ENCODE measurements at places on chromosomes 16 and 17. TPM values are rescaled to one million over a fixed set of nuclear protein-coding genes. Genes with fewer than 3 reads are reported as not detected.

GRCh38 chr17:82076785-82077591 is 11.4 kb upstream of the DUS1L start:
- no peak for DNase-seq

GRCh38 chr17:71335212-71335611 is 785.6 kb upstream of the SOX9 start:
- no peak for DNase-seq

GRCh38 chr17:61444831-61445230 is 7.4 kb upstream of the TBX4 start:
- DNase-seq, result peak; percentile 54

GRCh38 chr17:18156171-18156975 is 27.3 kb upstream of the ALKBH5 start:
- no peak for DNase-seq

GRCh38 chr17:10415161-10415560 is 6.6 kb downstream of the MYH8 start:
- no peak for DNase-seq

GRCh38 chr17:787641-788221 is 5.6 kb downstream of the MRM3 start:
- DNase-seq, result no peak

DNA sequence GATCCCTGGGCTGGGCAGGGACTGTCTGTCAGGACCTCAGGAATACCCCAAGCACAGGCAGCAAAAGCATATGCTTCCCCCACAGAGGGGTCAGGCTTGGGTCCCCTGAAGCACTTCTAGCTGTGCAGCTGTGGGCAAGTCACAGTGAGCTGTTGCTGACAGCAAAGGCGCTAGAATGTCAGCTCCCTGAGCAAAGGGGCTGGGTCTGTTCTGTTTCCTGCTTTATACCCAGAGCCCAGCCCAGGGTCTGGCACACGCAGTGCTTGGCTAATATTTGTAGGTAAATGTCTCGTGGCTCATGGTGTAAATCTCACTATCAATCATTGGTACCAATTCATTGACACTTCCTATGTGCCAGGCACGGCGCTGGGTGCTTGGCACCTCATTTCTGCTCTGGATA is 16.6 kb upstream of the MPRIP start:
- DNase-seq, result no peak

GRCh38 chr17:58691701-58692238 is at the start of gene TEX14:
Gene TEX14 (minus strand): TSS chr17:58692045. CDS start chr17:58652001, 40,044 bp downstream.
- no peak for DNase-seq

DNA sequence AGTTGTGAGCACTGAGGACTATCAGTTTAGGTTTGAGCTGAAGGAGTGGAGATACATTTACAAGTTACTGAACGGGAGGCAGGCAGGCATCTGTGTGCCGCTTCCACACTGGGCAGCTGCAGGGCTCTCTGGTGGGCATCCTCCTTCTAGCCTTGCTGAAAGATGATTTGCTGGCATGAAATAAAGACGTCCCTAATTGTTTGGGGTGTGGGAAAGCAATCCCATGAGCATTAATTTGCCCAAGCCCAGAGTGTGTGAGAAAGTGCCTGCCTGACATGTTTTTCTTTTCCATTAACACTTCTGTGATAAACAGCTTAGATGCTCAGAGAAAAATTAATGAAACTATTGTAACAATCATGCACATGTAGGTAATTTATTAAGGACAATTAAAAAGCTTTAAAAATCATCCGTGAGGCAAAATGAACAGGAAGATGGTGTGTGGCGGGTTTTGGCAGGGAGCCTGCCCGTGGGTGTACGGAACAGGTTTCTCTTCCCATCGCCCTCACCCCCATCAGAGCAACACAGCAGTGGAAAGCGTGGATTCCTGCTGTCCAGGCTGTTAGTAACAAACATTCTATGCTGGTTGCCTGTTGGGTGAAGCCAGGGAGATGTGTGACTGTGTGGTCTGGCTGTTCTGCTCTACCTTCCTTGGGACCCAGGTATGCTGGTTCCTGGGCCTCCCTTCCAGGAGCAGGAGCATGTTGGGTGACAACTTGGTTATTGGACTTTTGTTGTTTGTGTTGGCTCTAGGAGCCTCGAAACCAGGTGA is 191.9 kb downstream of the MSI2 start:
- DNase-seq, result peak; percentile 54

DNA sequence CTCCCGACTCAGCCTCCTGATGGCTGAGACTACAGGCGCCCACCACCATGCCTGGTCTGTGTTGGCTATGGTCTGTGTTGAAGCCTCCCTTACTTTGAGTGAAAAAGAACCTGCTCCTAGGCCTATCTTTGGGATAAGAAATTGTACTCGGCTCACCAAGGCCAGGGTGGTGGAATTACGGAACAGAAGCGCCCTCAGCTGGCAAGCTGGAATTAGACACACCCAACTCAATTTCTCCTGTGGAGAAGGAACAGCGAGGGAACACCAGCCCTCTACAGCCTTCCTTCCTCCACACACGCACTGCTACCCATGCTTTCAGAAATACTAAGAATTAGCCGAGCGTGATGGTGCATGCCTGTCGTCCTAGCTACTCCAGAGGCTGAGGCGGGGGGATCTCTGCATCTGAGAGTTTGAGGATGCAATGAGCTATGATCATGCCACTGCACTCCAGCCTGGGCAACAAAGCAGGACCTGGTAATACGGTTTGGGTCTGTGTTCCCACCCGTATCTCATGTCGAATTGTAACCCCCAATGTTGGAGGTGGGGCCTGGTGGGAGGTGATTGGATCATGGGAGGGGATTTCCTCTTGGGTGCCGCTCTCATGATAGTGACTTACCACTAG is 40.1 kb upstream of the RBBP6 start:
- DNase-seq, result no peak

DNA sequence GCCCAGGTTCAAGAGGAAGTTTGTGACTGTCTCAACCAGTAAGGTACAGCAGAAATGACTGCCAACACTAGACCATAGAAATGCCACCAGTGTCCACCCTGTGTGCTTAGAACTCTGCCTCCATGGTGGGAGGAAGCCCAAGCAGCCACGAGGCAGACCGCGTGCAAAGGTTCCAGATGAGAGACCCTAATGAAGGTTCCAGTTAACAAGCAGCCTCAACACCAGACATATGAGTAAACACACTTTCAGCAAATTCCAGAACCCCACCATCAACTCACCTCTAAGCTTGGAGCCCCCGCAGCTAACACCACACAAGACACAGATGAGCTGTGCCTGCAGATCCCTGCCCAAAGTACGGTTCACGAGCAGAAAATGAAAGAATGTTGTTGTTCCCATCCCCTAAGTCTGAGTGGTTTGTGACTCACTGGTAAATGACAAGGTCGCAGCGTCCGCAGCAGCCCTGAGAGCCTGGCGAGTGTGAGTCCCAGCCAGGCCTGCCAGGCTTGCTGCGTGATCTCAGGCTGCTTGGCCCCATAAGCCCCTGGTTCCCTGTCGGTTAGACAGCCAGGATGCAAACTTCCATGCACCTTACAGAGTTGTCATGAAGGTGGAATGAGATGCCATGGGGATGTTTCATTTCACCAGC is 193.7 kb downstream of the C16orf95 start:
- DNase-seq, result peak; percentile 76

- DNase-seq, result no peak
Observed at GRCh38 chr16:55470533-55471371, 8.2 kb upstream of the MMP2 start.

GRCh38 chr17:78374631-78375274 is 3.7 kb upstream of the PGS1 start:
- peak; percentile 89 for DNase-seq

DNA sequence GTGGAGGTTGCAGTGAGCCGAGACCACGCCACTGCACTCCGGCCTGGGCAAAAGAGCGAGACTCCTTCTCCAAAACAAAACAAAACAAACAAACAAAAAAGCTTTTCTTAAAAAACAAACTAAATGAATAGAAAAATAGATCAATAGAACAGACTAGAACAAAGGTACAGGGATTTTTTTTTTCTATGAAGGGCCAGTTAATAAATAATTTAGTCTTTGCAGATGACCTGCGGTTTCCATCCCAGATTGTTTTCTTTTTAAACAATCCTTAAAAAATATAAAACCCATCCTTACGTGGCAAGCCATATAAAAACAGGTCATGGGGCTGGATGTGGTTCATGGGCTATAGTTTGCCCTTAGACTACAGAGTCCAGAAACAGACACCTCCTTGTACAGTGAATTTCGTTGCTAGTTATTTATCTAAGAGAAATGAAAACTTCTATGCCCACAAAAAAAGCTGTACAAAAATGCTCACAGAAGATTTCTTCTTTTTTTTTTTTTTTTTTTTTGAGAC is 45.4 kb downstream of the CREBBP start:
- no peak for DNase-seq

DNA sequence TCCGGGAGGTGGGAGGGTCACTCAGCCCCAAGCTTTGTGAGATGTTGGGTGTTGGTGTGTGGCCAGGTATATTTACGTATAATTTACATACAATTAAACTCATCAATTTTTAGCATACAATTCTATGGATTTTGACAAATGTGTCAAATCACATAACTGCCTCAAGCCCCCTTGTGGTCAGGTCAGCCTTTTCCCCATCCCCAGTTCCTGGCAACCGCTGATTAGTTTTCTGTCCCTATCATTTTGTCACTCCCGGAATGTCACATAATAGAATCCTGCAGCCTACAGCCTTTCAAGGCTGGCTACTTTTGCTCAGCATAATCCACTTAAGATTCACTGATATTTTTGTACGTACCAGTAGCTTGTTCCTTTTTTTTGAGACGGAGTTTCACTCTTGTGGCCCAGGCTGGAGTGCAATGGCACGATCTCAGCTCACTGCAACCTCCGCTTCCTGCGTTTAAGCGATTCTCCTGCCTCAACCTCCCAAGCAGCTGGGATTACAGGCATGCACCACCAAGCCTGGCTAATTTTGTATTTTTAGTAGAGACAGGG is 19.3 kb upstream of the RAI1 start:
- DNase-seq, result no peak

DNA sequence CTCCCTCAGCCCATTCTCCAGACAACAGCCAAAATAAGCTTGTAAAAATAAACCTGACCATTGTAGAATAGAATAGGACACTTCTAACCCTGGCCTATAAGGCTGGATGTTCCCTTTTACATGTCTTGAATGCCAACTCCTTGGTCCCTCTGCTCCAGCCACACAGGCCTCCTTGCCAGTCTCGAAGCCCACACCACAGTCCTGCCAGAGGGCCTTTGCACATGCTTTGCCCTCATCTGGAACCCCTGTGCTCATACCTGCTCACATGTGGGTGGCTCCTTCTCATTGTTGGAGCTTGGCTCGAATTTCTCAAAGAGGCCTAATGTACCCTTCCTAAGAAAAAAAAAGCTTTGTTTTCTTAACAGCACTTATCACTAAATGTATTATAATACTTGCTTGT is 5.4 kb upstream of the SLC12A3 start:
- no peak for DNase-seq

DNA sequence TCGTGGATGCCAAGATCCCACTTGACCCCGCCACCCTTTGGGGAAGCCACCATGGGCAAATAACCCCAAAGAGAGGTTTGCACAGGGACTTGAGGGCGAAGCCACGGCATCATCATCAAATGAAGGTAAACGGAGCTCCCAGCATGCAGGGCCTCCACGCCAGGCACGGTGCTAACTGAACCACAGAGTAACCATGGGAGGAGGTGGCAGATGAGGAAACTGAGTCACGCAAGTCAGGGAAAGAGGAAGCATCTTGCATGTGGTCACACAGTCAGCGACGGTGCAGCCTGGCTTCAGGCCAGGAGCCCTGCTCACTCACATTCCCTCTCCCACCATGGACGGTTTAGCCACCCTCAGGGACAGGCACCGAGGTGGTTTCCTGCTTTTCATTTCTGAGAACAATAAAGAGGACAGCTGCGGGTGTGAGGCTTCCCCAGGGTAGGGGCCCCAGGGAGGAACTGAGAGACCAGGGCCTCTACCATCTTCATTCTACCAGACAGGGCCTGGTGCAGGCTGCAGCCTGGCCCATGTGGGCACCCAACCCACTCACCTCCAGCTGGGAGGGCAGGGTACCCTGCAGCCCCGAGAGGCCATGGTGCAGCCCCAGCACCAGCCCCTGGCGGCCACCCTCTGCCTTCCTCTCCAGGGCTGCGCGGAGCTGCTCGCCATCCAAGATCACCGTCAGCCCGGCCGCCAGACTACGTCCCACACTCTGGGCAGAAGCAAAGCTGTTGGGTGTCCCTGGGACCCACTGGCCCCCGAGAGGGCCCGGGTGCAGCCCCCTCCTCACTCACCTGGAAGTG is 78.3 kb downstream of the RMI2 start:
- DNase-seq, result no peak

GRCh38 chr17:83178533-83179304 is 99.3 kb downstream of the METRNL start:
- no peak for DNase-seq

DNA sequence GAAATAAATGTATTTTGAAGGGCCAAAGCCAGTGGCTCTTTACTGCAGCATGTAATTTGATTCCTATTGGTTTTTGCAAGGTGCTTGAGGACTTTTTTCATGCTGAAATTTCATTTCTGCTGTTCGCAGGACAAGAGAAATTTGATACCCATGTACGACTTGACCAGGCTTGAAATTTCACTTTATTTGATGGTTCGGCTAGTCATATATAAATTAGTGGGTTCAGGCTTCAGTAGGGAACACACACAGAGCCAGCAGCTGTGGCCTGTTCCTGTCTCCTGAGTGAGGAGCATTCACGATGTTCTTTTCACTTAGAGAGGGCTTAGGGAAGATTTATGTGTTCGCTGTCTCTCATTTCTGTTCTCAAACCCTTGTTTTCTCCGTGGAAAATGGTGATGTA is 258.4 kb upstream of the CACNG5 start:
- DNase-seq, result no peak

GRCh38 chr17:7687908-7688807 is at the start of gene WRAP53:
Gene WRAP53 (plus strand): TSS chr17:7688477. CDS start chr17:7688649, 172 bp downstream.
- DNase-seq, result peak; percentile 97

DNA sequence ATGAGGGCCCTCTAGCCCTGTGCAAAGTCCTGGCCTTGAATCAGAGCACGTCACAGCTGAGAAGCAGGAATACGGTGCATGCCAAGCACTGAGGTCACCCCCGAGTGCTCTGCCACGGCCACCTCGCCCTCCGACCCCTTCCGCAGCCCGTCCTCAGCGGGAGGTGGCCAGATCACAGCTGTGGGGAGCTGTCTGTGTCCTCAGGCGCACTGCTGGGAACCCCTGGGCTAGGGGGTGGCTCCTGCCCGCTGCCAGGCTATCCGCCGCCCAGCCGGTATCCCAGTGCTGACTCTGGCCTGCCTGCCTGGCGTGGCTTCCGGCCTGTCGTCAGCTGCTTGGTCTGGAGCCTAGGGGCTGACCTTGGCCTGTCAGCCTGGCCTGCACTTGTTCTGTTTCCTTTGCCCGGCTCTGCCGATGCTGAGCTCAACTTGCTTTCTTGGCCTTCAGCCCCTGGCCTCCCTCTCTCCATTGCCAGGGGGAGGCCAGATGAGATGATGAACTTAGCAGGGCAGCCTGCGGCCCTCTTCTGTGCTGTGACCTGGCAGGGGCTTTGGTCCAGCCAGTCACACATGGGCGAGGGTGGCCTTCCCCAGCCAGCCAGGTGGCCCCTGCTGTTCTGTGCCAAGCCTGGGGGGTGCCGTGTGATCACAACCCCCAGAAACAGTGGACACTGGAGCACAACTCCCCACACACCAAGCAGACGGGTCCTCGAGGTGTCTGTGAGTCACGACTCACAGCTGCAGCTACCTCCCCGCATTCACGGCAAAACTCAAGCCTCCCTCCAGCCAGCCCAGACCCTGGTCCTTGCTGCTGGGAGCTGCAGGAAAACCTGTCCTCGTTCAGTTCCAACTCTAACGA is 77.3 kb downstream of the ZDHHC7 start:
- DNase-seq, result no peak

The CACNG5 gene
- not detected for total RNA-seq

The ACSM2A gene
- 0.14 TPM for total RNA-seq

The KCNG4 gene
- not detected for total RNA-seq

The NAA38 gene
- 56.2 TPM for total RNA-seq

The CCL4 gene
- total RNA-seq, result 21.8 TPM

The TMED6 gene
- 0.64 TPM for total RNA-seq

Measured in astrocyte (in vitro differentiated cells and primary cell).